NT2/D1 (cell line): ENCODE measurements at places on chromosomes 3 and 15.

GRCh38 chr15:36579792-36580431 is 486 bp downstream of the CDIN1 start:
- no peak for DNase-seq

DNA sequence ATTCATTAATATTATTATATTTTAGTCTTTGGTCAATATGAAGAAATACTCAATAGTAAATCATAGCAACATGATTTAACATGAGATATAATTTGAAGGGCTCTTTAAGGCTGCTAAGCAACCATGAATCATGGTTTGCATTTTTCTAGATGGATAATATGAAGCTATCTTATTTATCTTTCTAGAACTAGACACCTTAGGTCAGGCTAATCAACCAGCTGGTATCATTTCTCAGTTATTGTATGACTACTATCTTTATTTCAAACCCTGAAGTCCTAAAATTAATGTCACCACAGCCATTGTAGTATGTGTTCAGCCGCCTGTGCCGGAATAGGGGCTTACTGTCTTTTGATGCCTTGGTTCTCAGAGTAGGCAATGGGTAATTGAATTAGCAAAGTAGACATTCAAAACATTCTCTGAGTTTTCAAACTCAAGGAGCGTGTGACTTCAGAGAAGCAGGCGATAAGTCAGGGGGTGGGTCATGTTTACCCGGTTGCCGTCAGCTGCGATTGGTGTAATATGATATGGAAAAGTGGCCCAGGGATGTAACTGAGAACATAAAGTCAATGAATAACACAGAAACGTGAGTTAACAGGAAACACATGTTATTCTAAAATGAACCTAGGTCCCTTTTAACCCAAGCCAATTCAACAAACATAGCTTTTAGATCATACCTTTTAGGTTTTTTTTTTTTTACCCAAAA is 93.4 kb upstream of the CTDSPL start:
- DNase-seq, result no peak

DNA sequence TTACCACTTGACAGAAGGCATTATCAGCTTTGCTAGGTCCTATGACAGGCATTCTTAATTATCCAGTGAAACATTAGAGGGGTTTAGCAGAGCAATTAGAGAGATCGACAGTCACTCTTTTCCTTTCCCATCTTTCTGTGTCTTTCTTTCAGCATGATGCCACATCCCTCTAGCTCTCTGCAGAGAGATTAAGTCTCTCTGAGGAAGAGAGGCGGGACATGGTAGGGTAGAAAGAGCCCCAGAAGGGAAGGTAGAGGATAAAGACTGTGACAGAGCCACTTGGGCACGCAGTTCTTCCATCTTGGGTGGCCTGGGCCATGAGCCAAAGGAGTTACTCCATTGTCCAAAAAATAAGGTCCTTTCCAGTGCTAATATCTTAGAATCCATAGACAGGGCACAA is 55.8 kb downstream of the HHLA2 start:
- no peak for DNase-seq

- DNase-seq, result no peak
Measured at GRCh38 chr15:62841269-62841628, 201.3 kb upstream of the TPM1 start.

DNA sequence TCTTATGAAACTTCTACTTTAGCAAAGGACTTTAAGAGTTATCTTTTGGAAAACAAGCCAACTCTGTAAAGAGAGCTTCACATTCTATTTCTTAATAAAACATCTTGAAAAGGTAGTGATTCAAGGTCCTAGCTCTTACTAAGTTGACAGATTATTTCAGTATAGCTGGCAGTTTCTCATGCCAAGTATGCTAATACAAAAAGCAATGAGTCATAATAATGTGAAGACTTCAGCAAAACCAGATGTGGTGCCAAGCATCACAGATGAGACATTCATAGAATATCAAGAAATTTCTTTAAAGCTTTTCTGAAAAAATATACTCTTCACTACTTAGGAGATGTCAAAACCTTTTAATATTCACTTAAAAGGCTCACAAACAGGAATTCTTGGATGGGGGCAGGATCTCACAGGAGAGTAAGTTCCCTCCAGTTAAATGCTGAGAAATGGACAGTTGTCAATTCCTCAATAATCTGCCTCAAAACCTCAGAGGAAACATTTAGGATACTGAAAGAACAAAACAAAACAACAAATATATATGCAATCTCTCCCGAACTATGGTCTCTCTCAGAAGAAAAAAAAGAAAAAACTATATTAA is 45.6 kb downstream of the DCBLD2 start:
- no peak for DNase-seq

GRCh38 chr3:34842706-34843480 is 796.4 kb upstream of the ARPP21 start:
- no peak for DNase-seq

- no peak for DNase-seq
Measured at GRCh38 chr3:71355037-71355436, 228.5 kb downstream of the FOXP1 start.

GRCh38 chr3:124033360-124034015 is 41.6 kb upstream of the ROPN1 start:
- no peak for DNase-seq

DNA sequence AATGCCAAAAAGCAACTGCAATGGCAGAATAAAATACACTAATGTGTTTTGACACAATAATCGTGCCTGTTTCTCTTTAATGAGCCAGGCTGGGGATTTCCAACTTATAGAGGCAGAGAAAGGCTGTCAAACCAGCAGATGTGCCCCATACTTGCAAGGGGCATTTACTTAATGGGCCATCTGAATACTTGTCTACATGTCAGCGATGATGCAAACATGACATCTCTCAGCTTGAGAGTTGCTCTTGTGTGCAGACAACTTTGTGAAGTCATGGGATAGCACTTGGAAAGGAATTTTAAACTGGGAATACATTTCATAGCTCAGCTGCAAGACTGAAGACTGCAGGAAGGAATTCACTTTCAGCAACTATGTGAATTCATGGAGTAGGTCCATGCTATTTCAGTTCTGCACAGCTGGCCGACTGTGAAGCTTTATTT is 127.4 kb upstream of the ADAMTS9 start:
- DNase-seq, result no peak

GRCh38 chr15:93107646-93108045 is 18.6 kb upstream of the RGMA start:
- no peak for DNase-seq

DNA sequence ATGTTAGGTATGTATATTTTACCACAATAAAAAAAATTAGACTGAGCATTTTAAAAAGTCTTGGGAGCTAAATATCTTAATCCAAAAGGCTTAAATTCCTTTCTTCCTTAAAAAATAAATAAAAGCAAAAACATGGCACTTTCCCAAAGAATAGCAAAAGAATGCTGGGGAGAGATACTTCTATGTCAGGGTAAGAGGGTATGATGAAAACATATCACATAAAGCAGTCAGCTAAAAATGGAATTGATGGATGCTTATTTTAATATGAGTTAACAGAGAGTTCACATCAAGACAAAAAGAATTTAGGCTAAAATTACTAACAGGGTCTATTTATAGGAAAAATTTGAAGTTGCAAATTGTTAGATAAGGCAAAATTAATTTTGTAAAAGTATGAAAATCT is 141.0 kb downstream of the MYLK start:
- DNase-seq, result no peak

GRCh38 chr3:185900228-185900627 is 37.6 kb downstream of the TRA2B start:
- DNase-seq, result no peak

DNA sequence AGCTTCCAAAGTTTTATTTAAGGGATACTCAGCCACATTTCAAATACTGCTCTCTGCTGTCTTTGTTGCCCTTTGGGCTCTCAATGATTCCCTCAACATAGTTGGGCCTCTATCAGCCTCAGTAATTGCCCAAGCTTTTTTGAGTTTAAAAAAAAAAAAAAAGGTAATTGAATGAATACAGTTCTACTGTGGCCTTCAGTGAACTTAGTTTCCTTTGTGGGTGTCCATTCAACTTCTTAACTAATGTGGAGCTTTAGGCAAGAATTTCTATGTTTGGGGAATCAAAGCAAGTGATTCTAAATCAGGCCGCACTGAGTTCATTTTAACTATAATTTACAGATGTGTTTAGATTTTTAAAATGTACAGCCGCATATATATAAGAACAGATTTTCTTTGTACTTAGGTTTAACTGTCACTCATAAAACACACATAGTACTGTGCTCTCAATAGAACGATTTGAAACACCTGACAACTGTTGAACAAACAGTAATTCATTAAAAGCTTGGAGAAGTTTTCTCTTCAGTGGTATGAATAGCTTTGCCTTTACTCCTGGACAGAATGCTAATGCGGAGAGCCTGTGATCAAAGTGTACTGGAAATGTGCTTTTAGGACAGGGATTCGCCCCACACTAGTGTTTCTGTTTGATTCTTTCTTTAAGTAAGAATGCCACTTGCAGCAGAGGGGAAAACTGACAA is 844.9 kb upstream of the SEMA6D start:
- DNase-seq, result no peak

- DNase-seq, result no peak
Measured at GRCh38 chr15:81286621-81287121, 37.3 kb downstream of the STARD5 start.

- no peak for DNase-seq
Measured at GRCh38 chr3:14874784-14875183, 56.0 kb downstream of the FGD5 start.

- DNase-seq, result no peak
Measured at GRCh38 chr3:19931767-19932188, 2.2 kb downstream of the EFHB start.

DNA sequence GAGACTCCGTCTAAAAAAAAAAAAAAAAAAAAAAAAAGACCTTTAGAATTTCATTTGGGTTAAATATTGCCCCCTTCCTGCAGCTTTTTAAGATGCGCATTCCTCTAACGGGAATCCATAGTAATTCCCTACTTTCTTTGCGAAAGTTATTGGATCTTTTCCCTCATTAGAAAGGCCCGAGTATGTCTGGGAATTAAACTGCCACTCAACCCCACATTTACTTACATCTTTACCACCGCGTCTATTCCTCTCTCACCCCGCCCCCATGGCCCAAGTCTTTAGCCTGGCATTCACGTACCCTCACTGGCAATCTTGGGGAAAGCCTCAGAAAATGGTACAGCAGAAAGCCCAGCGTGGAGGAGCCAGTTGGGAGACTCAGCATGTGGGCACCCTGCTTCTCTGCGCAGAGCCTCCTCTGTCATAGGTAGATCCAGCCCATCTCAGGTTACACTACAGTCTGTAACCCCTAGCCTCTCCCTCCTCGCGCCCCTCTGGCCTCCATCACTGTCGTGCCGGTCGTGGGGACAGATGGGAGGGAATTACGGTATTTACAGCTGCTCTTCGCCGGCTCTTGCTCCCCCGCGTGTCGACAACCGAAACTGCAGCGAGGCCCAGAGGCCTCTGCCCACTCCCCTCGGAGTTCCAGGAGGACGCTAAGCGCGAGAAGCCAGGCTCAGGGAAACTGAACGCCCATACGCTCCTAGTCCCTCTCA is 6.4 kb upstream of the ANKDD1A start:
- DNase-seq, result peak; percentile 93

DNA sequence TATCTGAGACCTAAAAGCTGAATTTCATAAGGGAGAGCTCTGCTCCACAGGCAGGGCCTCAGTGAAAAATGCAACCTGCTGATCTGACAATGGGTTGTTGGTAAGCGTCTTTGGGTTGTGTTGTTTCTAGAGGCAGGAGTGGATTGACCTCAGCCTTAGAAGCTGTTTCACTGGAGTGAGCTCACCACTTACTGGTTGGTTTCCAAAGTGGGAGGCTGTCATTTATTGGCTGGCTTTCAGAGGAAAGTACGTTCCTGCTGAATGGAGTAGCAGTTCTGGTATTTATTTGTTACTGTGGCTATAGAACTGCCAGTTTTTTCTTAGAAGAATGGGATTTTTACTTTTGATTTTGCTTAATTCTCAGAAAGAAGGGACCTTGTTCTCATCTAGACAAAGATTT is 29.3 kb upstream of the COL6A5 start:
- no peak for DNase-seq

GRCh38 chr3:8647137-8647985 is 2.8 kb upstream of the SSUH2 start:
- DNase-seq, result no peak

DNA sequence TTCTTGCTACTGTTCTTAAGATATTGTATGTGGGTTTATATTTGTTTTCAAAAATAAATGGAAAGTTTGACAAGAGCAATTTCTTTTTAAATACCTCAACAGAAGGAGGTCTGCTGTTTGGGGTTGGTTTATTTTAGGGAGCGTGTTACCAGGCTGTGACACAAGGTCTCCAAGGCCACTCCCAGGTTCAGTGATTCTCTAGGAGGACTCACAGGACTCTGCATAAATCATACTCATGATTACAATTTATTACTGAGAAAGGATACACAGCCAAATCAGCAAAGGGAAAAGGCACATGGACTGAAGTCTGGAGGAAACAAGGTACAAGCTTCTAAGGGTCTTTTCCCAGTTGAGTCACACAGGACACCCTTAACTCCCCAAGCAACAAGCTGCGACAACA is 18.8 kb upstream of the MFSD1 start:
- DNase-seq, result no peak

DNA sequence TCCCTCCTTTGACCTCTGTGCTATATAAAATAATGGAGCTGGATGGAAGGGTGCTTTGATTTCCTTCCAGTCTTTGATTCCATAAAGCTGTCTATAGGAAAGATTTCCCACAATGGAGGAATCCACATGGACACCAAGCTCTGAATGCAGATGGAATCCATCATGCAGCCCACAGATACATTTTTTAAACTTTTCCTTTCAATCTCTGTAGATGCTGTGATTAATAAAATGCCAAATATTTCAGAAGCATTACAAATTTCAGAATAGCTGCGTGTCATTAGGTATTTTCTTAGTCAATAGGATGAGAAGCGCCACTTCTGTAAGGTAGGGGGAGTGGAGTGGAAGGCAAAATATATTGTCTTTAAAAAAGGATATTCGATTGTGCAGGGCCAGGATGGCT is 489.0 kb downstream of the NTRK3 start:
- DNase-seq, result no peak

DNA sequence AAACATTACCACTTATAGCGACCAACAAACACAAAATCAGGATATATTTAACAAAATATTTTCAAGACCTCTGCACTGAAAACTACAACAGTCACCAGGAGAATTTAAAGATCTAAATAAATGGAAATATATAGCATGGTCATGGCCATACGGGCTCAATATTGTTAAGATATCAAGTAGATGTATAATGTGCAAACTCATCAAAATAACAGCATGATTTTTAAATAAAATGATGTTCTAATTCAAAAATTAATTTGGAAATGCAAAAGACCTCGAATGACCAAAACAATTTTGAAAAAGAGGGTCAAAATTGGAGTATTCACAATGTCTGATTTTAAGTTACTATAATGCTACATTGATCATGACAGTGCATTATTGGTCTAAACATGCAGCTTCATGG is 159.1 kb upstream of the NDN start:
- DNase-seq, result no peak

DNA sequence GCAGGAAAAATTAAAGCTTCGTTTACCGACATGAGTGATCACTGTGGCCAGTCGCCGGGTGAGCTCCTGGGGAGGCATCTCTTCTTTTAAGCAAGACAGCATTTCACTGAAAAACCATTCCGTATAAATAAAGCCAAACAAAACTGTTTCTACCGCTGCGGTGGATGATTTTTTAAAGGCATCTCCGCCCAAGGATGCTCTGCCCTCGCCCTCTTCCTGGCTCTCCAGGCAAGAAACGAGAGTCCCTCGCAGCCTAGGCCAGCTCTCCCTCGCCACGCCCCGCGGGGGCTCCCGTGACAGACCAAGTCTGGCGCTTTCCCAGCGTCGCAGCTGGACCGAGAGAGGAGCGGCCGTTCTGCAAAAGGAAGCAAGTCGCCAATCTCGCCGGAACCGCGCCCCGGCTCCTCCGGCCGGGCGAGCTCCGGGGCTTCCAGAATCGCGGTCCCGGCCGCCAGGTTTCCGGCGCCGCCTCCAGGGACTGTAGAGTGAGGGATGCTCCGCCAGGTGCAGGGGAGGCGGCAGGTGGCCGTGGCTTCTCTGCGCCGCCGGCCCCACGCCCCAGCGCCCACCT is 458 bp downstream of the MCF2L2 start:
- DNase-seq, result no peak
